ENCODE measurements at places on chromosomes 2 and 18.
A peak's percentile ranks its signal among the peaks of the same experiment; 100 is the strongest.

DNA sequence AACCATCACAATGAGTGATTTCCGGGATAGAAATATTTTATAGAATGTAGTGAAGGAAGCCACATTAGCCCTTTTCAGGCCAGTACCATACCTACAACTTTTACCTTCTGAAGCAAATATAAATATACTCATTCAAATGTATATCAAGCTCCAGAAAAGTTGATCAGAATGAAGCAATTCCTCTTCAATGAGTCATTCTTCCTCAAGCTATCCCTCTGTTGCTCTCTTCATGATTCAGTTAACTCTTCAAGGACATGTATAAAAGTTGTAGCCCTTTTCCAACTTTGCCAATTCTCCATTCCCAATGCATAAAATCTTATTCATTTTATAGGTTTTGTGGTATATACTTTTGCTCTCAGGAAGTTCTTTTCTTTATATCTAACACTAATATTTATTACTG, 242.1 kb upstream of the RGPD4 start:
- DNase-seq: peak; percentile 69

DNA sequence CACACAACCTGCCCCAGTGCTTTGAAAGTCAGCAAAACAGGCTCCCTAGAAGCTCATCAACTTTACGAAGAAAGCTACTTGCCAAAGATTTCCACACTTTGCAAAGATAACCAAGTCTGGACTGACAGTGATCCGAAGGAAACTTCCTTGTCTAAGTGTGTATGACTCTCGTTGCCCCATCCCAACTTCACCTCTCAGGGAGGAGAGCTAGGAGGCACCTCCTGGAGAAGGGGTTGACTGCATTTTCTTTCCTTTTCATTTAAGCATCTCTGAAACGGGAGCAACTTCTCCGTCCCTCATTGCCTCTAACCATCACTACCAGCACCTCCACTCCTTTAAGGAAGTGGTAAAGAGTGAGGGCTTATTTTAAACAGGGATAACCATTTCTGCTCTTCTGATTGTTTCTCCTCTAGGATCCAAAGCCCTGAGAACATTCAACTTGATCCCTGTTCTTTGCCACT, 7.0 kb downstream of the ZEB2 start:
- no peak for DNase-seq

- DNase-seq: peak; percentile 51
Observed at GRCh38 chr2:23905155-23905554, 21.8 kb downstream of the ATAD2B start.

DNA sequence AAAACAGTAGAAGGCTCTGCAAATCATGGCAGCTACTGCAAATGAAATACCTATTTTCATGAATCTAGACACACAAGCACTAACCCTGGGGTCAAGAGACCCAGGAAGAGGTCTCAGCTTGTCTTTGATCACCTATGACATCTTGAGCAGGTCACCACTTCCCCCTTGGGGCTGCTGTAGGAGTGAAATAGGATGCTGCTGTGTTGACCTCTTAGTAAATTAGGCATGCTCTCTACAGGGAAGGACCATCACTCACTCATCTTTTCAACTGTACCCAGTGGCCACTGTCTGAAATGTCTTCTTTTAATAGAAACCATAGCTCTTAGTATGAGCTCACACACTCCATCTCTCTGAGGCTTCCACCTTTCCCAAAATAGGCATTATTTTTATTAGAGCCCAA, 83.8 kb downstream of the NCK2 start:
- no peak for DNase-seq

- peak; percentile 80 for DNase-seq
Observed at GRCh38 chr18:11040823-11041656, 108.3 kb downstream of the PIEZO2 start.

GRCh38 chr2:32496662-32497061, 131.2 kb upstream of the TTC27 start:
- no peak for DNase-seq

- peak; percentile 50 for DNase-seq
Observed at GRCh38 chr2:184644685-184645084, 46.4 kb downstream of the ZNF804A start.

- DNase-seq: no peak
Observed at GRCh38 chr2:219823574-219823973, 196.1 kb downstream of the SLC4A3 start.

- DNase-seq: no peak
Observed at GRCh38 chr2:29834036-29834540, 87.3 kb downstream of the ALK start.

- DNase-seq: peak; percentile 28
Observed at GRCh38 chr2:27494284-27494943, 586 bp downstream of the FNDC4 start.

GRCh38 chr18:51196118-51196810, 1.2 kb downstream of the MEX3C start:
- DNase-seq: peak; percentile 38

GRCh38 chr2:227191367-227191766, 26.9 kb downstream of the COL4A3 start:
- DNase-seq: peak; percentile 76

- no peak for DNase-seq
Observed at GRCh38 chr2:48457227-48457626, 72.7 kb upstream of the STON1 start.

GRCh38 chr18:74331404-74331803, 15.8 kb downstream of the C18orf63 start:
- DNase-seq: peak; percentile 87
